Caco-2 (cell line): ENCODE measurements at places on chromosomes 12 and 14. TPM values are rescaled to one million over a fixed set of nuclear protein-coding genes. Genes with fewer than 3 reads are reported as not detected.

TAS2R8 gene
- not detected in 2 replicates for total RNA-seq

DNA sequence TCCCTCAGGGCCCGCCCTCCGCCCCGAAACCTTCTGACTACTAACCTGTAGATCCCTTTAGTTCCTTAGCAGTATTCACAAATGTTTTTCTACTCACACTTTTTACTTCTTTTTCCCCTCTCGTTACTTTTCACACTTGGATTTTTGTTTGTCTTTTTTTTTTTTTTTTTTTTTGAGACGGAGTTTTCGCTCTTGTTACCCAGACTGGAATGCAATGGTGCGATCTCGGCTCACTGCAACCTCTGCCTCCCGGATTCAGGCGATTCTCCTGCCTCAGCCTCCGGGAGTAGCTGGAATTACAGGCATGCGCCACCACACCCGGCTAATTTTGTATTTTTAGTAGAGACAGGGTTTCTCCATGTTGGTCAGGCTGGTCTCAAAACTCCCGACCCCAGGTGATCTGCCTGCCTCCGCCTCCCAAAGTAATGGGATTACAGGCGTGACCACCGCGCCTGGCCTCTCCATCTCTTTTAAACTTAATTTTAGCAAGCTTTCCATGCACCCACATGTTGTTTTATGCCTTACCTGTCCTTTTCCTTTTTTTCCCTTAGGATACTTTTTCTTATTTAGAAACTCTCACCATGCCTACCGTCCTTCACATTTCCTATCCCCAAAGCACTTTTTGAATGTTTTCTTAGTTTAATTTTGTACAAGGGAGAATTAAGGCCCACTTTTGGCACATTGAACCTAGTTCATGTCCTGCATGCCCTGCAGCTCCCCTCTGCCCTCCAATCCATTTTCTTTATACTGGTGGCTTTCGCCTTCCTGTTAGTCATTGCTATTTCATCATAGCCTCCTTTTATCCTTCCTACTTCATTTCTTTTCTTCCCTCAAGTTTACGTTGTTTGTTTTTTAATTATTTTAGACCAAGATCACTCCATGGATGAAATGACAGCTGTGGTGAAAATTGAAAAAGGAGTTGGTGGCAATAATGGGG is 1.1 kb downstream of the SP1 start:
- peak; percentile 66 for DNase-seq
- H3K27me3 ChIP-seq, result no peaks in the 10 kb centered on the region
- H3K4me3 ChIP-seq, result peak overlapping the region; percentile 41
- H3K36me3 ChIP-seq, result peaks cover 5% of the 10 kb centered on the region; the same call in 1 of the 2 replicates
- peaks cover 22% of the 10 kb centered on the region for H3K4me1 ChIP-seq
- H3K27ac ChIP-seq, result peak overlapping the region; percentile 96

OTX2 gene
- total RNA-seq, result not detected in 2 replicates

SPIC gene
- total RNA-seq, result not detected in 2 replicates

HHIPL1 gene
- total RNA-seq, result 2.1 and 2.9 TPM in 2 replicates
